AG09319 (cell line): ENCODE measurements at places on chromosomes 12 and 14.

GRCh38 chr12:468671-469389 lies 9.1 kb downstream of the B4GALNT3 start:
- DNase-seq = no peak

DNA sequence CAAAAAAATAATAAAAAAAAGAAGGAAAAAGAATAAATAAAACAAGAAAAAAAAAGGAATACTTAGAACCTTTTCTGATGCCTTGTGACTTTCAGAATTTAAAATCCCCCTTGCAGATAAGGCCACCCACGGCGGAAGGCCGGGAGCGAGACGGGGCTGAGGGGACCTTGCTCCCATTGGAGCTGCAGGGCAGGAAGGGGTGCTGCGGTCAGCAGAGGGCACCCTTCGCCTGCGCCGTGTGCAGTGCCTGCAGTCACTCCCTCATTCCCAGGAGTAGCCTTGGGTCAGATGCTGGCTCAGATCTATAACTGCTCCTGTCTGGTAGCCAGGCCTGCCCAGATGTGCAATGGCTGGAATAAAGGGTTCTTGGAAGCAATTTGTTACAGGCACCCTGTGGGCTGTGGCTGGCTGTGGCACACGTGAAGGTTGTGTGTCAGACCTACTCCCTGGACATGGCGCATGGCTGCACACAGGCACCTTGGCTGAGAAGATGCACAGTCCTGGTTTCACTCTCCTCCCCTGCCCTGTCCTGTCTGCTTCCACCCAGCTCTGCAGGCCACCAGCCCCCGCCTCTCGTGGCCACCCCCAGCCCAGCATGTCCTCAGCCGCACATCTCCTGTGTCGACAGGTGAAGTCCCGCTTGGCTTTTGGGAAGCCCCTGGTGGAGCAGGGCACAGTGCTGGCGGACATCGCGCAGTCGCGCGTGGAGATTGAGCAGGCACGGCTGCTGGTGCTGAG lies 13.4 kb upstream of the ALDH2 start:
- DNase-seq = peak; percentile 61

- no peak for DNase-seq
Observed at GRCh38 chr12:12451098-12451497, 94.2 kb downstream of the BORCS5 start.

DNA sequence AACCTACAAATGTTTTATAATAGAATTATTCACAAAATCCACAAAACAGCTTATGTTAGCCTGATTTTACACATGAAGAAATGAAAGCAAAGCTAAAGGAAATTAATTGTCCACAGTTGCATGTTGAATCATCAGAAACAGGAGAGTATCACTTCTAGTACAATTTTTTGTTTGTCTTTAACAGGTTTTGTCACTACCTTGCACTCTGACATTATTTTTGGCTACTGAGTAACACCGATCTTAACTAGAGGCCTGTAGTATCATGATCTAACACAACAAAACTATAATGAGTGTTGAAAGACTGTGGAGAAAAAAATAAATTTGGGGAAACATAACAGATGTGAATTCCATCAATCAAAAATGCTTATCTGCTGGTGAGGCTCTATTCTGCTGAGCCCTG lies 60.1 kb downstream of the TAOK3 start:
- no peak for DNase-seq

DNA sequence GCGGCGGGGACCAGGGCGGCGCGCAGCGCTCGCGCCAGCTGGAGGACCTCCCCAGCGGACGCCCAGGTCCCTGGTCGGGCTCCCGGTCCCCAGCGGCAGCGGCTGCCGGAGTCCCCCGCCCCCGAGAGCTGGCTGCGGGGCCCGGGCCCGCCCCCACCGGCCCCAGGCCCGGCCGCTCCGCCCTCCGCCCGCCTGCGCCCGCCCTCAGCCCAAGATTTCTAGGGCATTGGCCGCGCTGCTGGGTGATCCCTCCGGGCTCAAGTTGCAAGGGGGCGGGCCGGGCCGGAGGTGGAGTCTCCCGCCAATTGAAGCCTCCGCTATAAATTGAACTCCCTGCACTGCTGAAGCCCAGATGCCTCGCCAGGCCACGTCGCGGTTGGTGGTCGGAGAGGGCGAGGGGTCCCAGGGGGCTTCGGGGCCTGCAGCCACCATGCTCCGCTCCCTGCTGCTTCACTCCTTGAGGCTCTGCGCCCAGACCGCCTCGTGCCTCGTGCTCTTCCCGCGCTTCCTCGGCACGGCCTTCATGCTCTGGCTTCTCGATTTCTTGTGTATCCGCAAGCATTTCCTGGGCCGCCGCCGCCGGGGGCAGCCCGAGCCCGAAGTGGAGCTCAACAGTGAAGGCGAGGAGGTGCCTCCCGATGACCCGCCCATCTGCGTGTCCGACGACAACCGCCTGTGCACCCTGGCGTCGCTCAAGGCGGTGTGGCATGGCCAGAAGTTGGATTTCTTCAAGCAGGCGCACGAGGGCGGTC lies at the start of gene DIO3:
TSS of gene DIO3 (plus strand) at position 351 of the 752 bp plus-strand sequence.
- DNase-seq = no peak

- DNase-seq = no peak
Observed at GRCh38 chr14:20412411-20412810, 890 bp downstream of the TEP1 start.

- DNase-seq = no peak
Observed at GRCh38 chr14:41623736-41624135, 17.1 kb downstream of the LRFN5 start.

DNA sequence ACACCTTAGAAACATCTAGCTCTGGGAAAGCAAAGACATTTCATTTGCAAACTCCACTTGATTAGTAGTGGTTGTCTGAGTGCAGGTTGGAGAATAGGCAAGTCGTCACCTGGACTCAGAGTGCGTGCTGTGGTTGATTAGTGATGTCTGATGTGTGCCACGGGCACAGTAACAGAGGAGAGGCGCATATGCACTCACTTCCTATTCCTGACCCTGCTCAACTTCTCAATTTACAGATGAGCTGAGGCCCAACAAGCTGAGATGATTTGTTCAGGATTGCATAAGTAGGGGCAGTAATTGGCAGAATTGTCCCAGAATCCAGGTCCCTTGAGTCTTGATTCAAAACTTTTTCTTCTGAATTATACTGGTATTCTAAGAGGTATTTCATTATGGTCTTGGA lies 44.9 kb downstream of the ADCK1 start:
- DNase-seq = no peak

DNA sequence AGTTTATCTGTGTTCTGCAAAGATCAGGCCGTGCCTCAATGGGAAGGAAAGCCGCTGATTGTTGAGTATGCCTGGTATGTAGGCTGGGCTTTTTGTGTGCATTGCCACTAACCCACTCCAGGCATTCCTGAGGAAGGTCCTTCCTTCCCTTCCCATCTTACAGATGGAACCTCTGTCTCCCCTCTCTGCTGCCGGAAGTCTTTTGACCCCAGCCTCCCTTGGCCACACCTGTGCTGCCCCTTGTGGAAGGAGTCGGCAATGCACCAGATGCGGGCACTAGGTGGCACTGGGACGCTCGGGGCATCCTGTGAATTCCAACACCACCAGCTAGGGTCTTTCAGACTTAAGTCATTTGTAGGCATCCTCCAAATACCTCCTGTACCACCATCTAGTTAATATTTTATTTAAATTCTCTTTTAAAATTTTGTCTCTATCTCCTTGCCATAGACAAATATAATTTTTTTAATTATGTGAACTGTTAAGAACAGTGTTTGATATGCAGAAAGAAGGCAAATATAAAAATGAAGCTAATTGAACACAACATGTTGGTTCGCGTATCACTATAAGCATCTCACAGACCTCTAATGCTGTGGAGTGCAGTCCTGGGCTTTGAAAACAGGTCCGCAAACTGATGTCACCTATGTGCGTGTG lies 99.6 kb downstream of the RIN3 start:
- no peak for DNase-seq

- peak; percentile 89 for DNase-seq
Observed at GRCh38 chr14:93133464-93133863, 17.7 kb upstream of the ITPK1 start.

DNA sequence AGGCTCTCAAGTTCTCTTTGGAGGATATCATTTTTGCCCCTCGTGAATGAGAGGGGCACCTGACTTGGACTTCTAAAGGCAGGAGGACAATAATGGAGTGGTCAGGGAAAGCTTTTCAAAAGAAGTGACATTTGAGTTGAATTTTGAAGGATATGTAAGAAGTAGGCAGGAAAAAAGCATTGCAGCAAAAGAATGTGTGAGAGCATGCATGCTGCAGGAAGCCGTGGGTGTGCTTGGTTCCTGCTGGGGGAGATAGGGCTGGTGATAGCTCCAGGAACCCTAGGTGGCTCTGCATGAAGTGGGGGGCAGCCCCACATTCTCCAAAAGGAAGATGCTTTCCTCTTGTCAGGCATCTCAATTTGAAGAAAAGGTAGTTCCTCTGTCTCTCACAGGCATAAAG lies 23.1 kb downstream of the ACVR1B start:
- DNase-seq = no peak

- no peak for DNase-seq
Observed at GRCh38 chr14:24181371-24182077, 7.1 kb downstream of the IPO4 start.

GRCh38 chr14:91115986-91116770 lies 2.3 kb downstream of the DGLUCY start:
- no peak for DNase-seq

DNA sequence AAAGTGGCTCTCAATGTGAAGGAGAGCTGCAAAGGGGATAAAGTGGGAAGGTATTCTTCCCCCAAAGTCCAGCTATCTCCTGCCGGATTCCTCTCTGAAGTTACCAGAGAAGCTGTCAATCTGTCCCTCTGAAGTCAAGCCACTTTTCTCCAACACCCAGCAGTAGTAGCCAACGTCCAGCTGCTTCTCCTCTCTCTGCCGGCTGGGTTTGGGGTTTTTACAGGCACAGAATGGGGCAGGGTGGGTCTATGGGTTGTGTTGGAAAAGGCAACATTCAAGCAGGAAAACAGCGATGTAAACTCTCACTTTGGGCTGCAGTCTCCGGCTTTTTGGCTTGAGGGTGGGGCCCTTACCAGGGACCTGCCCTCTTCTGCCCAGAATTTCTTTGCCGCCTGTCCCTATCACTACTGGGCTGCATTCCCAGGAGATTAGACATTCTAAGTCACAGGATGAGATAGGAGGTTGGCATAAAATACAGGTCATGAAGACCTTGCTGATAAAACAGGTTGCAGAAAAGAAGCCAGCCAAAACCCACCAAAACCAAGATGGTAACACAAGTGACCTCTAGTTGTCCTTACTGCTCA lies 16.3 kb downstream of the CAPZA3 start:
- DNase-seq = no peak

GRCh38 chr12:19833775-19834501 lies 394.6 kb downstream of the AEBP2 start:
- DNase-seq = no peak
